ENCODE measurements at places on chromosomes 6 and 20. TPM values are rescaled to one million over a fixed set of nuclear protein-coding genes. Genes with fewer than 3 reads are reported as not detected.

The LPA gene
- not detected for total RNA-seq

The EYA4 gene
- total RNA-seq, result 9.8 TPM

The BANF2 gene
- total RNA-seq, result not detected

The NOX3 gene
- total RNA-seq, result not detected

The ENPP5 gene
- total RNA-seq, result 8.0 TPM

DNA sequence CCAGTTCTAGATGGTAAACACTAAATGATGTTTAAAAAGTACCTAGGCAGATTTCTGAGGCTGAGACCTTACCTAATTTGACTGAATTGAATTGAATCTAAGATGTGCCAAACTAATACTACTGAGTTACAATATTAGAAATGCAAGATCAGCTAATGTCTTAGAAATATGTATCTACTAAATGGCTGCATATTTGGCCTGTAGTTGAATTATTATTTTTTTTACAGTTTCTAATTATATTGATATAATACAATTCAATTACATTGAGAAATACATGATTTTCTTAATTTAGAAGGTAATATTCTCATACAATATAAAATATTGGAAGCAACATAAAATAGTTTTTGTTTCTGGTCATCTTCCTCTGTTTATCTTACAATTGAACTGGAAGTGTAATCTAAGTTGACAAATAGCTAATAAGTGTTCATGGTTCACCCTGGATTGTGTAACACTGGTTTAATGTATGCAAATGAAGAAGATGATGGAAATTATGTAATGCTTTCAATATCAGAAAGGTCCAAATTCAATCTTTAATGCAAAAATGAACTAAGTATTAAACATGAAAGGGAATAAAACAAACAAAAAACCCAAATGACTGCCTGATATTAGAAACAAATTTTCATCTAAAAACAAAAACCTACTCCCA lies 2.9 kb downstream of the MAP3K7 start:
- no peaks in the 10 kb centered on the region for H3K27me3 ChIP-seq
- H3K36me3 ChIP-seq, result no peaks in the 10 kb centered on the region
- peaks cover 20% of the 10 kb centered on the region for H3K4me1 ChIP-seq
- H3K4me3 ChIP-seq, result no peak overlapping the region
- no peak overlapping the region for H3K27ac ChIP-seq
- no peak for DNase-seq

GRCh38 chr6:23339268-23339667 lies 769.9 kb downstream of the HDGFL1 start:
- no peak overlapping the region for H3K27ac ChIP-seq
- H3K27me3 ChIP-seq, result no peaks in the 10 kb centered on the region
- no peaks in the 10 kb centered on the region for H3K4me1 ChIP-seq
- H3K36me3 ChIP-seq, result no peaks in the 10 kb centered on the region
- DNase-seq, result no peak

DNA sequence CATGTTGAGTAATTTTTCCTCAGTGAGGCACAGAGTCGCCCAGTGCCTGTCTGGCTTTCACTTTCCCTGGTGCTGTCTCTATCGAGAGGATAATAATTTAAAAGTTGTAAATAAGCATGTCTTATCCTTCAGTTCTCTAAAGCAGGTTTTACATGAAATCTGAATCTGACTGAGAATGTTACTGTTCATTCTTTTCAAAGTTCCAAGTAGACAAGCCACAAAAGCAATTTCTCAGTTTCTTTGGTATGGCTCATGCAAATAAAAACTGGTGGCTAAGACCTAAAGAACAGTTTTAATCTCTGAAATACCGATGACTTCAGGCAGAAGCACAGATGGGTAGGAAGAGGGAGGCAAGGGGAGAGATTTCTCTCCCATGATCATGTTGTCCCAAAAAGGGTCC lies 87.6 kb upstream of the GCM1 start:
- H3K27ac ChIP-seq, result no peak overlapping the region
- no peaks in the 10 kb centered on the region for H3K27me3 ChIP-seq
- no peaks in the 10 kb centered on the region for H3K4me1 ChIP-seq
- H3K4me3 ChIP-seq, result no peak overlapping the region
- no peaks in the 10 kb centered on the region for H3K36me3 ChIP-seq

DNA sequence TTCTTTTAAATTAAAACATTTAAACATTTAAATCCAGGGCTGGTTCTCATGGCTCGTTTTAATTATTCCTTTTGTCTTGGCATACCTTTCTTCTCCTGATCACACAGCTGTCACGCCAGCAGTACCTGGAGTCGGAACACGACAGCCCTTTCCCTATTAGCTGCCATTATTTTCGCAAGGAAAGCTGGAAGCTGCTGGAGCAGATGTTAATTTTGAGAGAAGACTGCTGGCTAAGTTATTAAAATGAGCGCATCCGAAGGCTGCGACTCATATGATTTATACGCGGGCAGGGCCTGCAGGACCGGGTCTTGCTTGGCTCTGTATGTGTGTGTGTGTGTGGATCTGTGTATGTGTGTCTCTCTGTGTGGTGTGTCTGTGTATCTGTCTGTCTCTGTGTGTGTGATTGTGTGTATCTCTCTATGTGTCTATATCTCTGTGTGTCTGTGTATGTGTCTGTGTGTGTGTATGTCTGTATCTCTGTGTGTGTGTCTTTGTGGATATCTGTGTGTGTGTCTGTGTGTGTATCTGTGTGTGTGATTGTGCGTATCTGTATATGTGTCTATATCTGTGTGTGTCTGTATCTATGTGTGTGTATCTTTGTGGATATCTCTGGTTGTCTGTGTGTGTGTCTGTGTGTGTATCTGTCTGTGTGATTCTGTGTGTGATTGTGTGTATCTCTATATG lies 191.5 kb downstream of the CDH4 start:
- H3K27me3 ChIP-seq, result peaks cover 57% of the 10 kb centered on the region
- no peaks in the 10 kb centered on the region for H3K4me1 ChIP-seq
- no peaks in the 10 kb centered on the region for H3K36me3 ChIP-seq
- no peak overlapping the region for H3K4me3 ChIP-seq

DNA sequence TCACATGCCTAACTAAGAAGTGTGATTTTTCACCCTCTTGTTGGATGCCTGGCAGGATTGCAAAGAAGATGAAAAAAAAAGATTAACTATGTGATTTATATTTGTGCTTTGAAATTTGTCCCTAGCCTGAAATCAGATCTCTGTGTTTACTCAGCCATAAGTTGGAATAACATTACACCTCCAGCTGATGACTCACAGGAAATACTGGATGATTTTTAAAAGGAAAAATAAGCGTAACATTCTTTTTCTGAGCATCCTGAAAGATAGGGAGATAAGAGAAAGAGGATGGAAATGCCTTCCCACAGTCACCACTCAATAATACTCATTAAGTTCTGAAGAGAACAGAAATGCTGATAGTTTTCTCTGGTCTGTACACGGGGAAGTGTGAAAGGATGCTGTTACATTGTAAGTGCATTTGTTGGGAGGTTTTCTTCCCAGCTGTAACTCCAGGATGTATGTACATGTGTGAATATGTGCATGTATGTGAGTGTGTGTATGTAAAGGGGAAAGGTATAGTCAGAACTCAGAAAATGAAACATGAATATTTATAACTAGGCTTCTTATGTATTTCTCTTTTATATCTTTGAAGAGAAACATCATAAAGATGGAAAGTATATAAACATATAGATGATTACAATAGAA lies 37.4 kb upstream of the RIPPLY2 start:
- peaks cover 8% of the 10 kb centered on the region for H3K4me1 ChIP-seq
- DNase-seq, result peak; percentile 57
- no peak overlapping the region for H3K4me3 ChIP-seq
- no peaks in the 10 kb centered on the region for H3K27me3 ChIP-seq

DNA sequence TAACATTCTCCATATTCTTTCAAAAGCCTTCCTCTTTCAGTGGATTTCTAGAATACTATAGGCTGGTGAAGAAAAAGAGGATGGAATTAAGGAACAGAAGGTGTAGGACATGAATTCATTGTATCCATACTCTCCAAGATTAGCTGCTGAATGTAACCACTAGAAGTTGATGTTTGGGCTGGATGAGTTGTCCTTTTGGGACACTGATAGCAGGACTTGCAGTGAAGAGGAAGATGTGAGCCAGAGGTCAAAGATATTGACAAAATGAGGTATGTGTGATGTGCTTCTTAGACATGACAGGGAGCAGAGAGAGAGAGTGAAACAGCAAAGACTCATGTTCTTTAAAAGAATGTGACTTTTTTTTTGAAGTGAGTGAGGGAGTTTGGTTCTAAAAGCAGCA lies 134.3 kb upstream of the MAN1A1 start:
- peaks cover 29% of the 10 kb centered on the region for H3K4me1 ChIP-seq
- H3K36me3 ChIP-seq, result no peaks in the 10 kb centered on the region
- peak overlapping the region; percentile 75 for H3K27ac ChIP-seq
- H3K4me3 ChIP-seq, result no peak overlapping the region
- DNase-seq, result no peak
- no peaks in the 10 kb centered on the region for H3K27me3 ChIP-seq

DNA sequence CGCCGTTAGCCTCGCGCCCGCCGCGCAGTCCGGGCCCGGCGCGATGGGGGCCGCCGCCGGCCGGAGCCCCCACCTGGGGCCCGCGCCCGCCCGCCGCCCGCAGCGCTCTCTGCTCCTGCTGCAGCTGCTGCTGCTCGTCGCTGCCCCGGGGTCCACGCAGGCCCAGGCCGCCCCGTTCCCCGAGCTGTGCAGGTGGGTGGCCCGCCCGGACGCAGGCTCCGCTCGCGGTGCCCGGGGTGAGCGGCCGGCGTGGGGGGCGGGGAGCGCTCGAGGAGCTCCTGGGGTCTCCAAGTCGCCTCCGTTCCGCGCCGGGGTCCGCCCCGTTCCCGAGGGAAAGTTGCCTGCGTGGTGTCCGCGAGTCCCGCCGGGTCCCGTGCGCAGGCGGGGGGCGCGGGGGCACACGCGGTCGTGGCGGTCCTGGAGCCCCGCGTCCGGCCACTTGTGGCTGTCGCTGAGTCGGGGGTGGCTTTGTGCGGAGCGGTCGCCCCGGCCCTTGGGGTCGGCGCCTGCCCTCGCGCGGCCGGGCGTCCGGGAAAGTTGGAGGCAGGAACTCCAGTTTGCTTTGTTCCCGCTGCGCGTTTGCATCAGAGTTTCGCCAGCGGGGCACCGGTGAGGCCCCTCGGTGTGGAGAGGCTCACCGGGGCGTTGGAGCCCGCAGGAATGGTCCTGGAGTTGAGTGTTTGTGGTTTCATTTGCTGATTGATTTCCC lies 476 bp downstream of the IGF2R start:
- no peaks in the 10 kb centered on the region for H3K27me3 ChIP-seq
- peaks cover 29% of the 10 kb centered on the region for H3K4me1 ChIP-seq
- no peaks in the 10 kb centered on the region for H3K36me3 ChIP-seq
- no peak for DNase-seq

DNA sequence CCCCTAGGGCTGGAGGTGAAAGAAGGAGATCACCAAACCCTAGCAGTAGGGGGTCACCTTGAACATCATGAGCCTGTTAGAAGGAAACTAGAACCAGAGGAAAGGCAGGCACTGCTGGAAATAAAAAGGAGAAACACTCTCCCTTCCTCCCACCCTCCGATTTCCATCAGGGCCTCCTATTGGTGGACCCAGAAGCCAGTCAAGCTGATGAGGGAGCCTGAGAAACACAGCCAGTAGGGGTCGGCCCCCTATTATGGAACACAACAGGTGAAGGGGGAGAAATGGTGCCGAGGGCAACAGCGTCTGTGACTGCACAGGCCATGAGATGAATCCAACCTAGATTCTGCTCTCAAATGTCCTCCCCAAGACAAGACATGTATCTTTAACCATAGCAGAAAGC lies 156.1 kb upstream of the LRFN2 start:
- no peaks in the 10 kb centered on the region for H3K4me1 ChIP-seq
- H3K27me3 ChIP-seq, result peaks cover 62% of the 10 kb centered on the region
- no peak for DNase-seq
- H3K27ac ChIP-seq, result no peak overlapping the region
- no peak overlapping the region for H3K4me3 ChIP-seq

DNA sequence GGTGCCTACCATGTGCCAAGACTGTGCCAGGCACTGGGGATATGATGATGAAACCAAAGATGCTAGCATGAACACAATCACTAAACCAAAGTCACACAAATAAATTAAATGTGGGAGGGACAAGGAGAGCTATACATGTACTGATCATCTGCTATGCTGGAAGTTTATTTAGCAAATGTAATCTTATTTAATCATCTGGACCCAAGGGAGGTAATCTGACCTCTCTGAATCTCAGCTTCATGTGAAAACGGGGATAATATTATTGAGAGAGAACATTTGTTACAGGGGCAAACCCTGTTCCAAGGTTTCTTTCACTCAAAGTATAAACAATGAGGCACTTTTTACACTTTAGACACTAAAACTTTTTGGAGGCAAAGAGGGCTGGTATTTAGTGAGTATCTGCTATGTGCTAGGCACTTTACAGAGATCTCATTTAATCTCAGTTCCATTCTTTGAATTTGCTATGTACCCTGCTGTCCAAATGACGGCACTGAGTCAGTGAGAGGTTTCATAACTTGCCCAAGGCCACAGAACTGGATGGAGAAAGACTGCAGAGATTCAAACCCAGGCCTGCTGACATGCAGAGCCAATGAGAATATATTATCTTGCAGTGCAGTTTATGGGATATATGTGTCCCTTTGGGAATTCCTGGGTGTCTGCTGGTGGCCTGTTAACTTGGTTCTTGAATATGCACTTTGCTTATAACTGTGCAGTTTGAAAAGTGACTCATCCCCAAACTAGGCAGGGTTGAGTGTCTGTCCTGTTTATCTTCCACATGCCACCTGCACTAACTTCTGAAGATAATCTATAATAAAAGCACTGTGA lies 3.3 kb upstream of the ASXL1 start:
- H3K4me1 ChIP-seq, result peaks cover 38% of the 10 kb centered on the region
- no peak overlapping the region for H3K27ac ChIP-seq
- H3K27me3 ChIP-seq, result no peaks in the 10 kb centered on the region
- H3K36me3 ChIP-seq, result no peaks in the 10 kb centered on the region

DNA sequence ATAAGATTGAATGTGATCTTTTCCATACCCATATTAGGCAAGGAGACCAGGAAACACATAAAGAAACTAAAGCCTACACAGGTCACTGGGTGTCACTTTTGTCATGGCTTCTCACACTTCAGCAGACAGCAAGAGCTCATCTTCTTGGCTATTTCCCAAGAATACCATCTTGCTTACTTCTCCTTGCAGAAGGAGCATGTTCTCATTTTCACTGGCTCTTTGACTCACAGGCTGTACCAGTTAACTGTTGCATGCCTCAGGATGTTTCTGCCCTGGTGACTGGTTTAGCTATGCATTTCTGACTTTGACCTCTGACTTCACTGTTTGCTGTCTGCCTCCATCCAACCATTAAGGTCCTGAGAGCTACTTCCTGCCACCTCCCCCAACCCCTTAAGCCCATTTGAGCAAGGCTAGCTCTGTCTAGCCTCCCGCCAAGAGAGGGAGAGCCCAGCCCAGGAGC lies 40.3 kb upstream of the OGFRL1 start:
- H3K27ac ChIP-seq, result no peak overlapping the region
- no peaks in the 10 kb centered on the region for H3K27me3 ChIP-seq
- DNase-seq, result peak; percentile 51
- no peaks in the 10 kb centered on the region for H3K36me3 ChIP-seq
- no peak overlapping the region for H3K4me3 ChIP-seq
- H3K4me1 ChIP-seq, result peaks cover 29% of the 10 kb centered on the region

Measured in PC-9 (cell line).